ENCODE measurements at places on chromosomes 4 and X.

GRCh38 chrX:18949944-18950301, 34.0 kb downstream of the PHKA2 start:
- no peak for DNase-seq

DNA sequence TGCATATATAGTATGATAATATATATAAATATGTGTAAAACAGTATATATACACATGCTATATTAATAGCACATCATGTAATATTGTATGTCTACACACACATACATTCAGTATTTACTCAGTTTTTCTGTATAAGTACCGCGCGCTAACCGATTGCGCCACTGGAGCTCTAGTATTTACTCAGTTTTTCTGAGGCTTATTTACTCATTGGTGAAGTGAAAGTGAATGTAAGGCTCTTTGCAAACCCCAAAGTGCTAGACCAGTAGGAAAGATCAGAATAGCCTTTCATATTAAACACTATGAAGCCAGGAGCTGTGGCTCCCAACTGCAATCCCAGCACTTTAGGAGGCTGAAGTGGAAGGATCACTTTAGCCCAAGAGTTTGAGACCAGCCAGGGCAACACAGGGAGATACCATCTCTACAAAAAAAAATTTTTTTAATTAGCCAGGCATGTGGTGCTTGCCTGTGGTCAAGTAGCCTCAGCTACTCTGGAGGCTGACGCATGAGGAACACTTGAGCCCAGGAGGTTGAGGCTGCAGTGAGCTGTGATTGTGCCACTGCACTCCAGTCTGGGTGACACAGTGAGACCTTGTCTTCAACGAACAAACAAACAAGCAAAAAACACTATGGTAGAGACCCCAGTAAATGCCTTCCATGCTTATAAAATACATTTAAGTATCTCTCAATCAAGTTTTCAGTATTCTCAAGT, 125.8 kb downstream of the KIT start:
- no peak for DNase-seq

- no peak for DNase-seq
These were observed 935.3 kb downstream of the FAT4 start for GRCh38 chr4:126250006-126250405.

GRCh38 chrX:150234126-150234525, 129.0 kb upstream of the MAMLD1 start:
- no peak for DNase-seq

DNA sequence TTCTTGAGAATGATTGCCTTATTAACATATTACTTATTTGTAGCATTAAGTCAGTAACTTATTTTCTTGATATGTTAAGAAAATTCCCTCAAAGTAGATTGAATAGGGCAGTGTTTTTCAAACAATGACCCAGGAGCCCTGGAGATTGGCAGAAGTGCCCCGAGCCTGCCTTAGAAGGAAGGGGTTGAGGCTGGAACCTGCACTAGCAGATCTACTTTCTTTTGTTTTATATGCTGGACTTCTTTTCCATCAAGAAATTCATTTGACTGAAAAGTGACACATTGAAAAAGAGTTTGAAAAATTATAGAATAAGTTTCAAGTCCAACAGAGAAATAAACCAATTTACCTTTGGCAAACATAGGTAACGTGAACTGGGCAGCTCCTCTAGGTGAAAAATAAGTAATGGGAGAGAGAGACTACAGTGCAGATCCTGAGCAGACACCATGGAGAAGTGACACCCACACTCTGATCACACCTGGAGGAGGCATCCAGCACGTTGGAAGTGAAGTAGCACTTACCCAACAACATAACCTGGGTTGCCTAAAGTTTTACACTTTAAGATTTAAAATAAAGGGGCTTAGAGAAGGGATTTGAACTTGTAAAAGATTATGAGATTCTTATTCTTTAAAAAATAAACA, 18.6 kb downstream of the ARSJ start:
- no peak for DNase-seq

GRCh38 chrX:18877469-18877868, 106.4 kb downstream of the PHKA2 start:
- DNase-seq: no peak

- DNase-seq: no peak
These were observed 32.0 kb upstream of the SMARCAD1 start for GRCh38 chr4:94175553-94176261.

DNA sequence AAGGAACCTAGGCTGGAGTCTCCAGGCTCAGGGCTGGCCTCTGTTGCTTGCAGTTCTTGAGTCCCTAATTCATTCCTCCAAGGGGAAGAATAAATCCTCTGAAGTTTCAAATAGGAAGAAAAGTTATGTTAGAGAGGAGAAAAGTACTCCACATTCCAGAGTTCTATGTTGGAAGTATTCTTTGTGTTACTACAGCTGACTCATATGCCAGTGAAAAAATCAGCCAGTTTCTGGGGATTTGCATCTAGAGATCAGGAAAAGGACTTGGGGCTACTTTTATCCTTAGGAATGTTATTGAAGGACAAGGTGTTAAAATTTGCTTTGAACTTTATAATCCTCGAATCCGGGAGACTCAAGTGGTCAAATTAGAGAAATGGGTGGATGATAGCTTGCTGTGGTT, 11.7 kb upstream of the NUDT9 start:
- no peak for DNase-seq

- DNase-seq: no peak
These were observed 257.8 kb downstream of the FAT4 start for GRCh38 chr4:125572601-125573000.

- no peak for DNase-seq
These were observed 793.4 kb upstream of the FRG1 start for GRCh38 chr4:189147005-189147929.

- DNase-seq: no peak
These were observed 122.5 kb downstream of the PTTG2 start for GRCh38 chr4:38082424-38083385.

DNA sequence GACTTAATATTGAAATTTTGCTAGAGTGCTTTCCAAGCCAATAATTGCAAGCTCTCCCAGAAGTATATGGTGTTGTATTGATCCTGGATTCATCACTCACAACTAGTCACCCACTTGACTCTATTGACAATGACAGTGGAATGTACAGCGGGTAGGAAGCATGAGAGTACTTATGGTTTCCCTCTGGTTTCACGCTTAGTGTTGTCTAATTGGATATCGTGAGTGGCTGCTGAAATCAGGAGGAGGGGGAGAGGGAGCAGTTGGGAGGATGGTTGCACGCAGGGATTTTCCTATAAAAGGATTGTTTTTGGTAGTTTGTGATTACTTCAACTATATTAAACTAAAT, 1819.5 kb upstream of the TENM3 start:
- no peak for DNase-seq

DNA sequence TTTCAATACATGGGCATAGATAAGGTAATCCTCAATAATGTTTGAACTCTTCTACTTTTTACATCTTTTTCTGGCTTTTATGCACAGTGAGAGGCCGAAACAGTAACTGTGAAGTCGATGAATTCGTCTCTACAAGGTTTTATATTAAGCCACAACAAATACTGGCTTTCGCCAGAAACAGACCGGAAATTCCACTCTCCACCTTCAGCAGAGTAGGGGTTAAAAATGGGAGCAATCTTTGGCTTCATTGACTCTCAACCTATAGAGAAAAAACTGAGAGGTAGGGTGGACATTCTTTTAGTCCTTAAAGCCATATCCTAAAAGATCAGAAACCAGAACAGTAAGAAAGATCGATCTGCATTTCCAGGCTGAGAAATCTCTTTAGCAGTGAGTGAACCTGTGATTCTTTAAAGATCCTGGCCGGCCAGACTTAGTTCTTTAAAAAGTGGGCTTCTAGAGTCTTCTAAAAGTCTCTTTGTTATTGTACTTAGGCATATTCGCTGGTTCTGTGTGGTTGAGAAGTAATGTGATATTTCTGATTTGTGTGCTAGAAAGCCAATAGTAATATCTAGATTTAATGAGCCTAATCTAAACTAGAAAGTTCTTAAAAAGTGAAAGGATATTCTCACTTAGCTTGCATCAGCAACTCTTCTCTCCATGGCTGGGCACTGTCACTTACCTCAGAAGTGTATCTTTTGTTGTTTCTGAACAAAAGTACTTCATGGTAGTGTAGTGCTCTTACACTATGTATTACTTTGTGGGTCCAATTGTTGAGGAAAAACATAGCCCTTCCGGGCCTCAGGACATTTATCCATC, 2.0 kb downstream of the HSPA4L start:
- DNase-seq: no peak

DNA sequence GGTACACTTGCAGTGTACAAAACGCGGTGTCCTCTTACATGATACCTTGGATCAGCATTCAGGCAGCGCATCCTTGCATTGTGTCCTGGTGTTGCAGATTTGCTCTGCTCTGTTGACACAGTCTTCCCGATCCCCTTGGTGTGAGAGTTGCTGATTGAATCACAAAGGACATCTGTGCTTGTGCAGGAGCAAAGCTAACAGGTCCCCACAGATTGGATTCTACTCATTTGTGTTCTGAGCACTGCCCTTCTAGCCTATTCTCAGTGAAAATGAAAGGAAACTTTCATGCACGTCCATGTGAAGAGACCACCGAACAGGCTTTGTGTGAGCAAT, 171.4 kb downstream of the FRMPD4 start:
- no peak for DNase-seq

GRCh38 chrX:113651306-113651705, 810.7 kb upstream of the AMOT start:
- DNase-seq: no peak

- no peak for DNase-seq
These were observed 69.7 kb upstream of the MAGEB16 start for GRCh38 chrX:35728481-35728880.

DNA sequence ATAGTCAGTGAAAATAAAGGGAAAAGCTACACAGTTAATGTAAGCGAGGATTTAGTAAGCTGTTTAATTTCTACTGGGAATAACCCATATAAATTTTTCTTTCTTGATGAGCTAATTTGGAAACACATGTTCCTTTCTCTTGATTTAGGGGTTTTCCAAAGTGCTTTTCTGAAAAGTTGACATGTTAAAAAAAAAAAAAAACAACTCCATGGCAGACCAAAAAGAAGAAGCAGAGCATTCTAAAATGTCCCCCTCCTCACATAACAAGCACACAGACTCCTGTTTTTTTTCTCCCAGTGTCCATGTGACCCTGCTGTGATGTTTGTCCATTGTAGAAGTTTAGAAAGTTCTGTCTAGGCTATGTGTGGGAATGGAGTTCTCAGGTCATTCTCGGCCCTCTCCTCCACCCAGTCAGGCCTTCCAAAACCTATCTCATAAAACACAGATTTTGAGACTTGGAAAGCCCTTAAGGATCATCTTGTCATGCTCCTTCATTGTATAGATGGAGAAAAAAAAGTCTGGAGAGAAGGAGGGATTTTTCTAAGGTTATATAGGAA, 792 bp downstream of the CLIC2 start:
- no peak for DNase-seq

Measured in NCI-H1105 treated with DMSO at 0.1 percent for 48 hours (cell line).